SK-N-DZ (cell line): ENCODE measurements at places on chromosomes 7 and 10.

DNA sequence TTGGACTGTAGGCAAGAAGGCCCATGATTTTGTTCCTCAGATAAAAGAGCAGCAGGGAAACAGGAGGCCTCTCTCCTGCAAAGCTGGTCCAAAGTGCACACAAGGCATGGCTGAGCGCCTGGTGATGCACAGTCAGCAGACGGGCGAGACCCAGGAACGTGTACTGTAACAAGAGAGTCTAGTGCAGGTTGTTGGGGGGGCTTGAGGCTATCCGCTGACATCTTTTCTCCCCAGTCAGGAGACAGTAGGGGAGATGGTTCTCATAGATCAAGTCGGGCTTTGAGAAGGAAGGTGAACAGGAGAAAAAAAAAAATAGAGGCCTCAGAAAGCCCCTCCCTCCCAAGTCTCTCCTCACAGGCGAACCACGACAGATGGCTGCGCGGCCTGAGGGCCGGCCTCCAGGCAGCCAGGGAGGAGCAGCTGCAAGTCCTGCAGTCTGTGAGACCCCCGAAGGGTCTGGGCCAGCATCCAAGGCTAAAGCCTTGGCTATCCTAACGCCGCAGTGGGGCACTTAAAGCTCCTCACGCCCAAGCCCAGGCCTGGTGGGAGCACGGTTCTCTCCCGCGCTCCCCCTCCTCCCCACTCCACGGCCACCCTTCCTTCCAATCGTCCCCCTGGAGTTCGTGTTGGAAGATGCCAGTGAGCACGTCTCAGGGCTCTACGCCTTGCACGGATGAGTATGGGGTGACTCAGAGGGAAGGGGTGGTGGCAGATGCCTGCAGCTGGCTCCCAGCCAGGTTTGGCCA, 68.3 kb downstream of the PRKAG2 start:
- peak; percentile 75 for DNase-seq

DNA sequence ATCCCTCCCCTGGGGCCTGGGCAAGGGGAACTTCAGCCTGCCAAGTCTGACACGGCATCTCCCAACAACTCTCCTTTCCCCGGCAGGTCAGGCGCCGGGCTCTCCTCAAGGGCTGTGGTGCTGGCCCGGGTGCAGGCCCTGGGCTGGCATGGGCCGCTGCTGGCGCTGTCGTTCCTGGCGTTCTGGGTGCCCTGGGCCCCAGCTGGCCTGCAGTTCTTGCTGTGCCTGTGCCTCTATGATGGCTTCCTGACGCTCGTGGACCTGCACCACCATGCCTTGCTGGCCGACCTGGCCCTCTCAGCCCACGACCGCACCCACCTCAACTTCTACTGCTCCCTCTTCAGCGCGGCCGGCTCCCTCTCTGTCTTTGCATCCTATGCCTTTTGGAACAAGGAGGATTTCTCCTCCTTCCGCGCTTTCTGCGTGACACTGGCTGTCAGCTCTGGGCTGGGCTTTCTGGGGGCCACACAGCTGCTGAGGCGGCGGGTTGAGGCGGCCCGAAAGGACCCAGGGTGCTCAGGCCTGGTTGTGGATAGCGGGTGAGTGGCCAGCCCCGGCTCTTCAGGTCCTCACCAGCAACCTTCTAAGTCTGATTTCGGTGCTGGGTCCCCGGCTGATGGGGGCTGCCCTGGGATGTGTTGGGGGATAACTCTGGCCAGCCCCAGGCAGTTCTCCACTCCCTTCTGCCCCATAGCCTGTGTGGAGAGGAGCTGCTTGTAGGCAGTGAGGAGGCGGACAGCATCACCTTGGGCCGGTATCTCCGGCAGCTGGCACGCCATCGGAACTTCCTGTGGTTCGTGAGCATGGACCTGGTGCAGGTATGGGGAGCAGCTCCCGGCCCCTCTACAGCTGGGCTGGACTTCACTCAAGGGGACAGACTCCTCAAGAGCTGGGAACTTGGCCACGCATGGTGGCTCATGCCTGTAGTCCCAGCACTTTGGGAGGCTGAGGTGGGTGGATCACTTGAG, 19.5 kb upstream of the C10orf95 start:
- no peak for DNase-seq

DNA sequence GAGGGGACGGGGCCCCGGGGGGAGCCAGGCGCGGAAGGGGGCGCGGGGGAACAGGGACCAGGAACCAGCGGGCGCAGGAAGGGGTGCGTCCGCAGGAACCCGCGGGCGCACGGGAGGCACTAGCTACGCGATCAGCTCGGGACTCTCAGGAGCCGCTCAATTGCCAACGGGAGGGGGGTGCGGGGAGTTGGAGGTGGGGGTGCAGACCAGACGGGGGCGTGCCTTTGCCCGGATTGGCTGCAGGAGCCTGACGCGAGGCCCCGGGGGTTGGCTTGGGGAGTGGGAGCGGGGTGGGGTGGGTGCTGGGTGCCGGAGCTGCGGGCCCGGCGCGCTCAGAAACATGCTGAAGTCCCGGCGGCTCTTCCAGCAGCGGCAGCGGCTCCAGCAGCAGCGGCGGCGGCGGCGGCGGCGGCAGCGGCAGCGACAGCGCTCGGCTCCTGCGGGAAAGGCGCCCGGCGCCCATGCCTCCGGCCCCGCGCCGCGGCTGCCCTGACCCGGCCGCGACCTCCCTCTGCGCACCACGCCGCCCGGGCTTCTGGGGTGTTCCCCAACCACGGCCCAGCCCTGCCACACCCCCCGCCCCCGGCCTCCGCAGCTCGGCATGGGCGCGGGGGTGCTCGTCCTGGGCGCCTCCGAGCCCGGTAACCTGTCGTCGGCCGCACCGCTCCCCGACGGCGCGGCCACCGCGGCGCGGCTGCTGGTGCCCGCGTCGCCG, at the start of gene ADRB1:
Gene ADRB1 (plus strand): TSS at position 335 of the 715 bp plus-strand sequence. CDS start 267 bp downstream, at position 602.
- peak; percentile 28 for DNase-seq

DNA sequence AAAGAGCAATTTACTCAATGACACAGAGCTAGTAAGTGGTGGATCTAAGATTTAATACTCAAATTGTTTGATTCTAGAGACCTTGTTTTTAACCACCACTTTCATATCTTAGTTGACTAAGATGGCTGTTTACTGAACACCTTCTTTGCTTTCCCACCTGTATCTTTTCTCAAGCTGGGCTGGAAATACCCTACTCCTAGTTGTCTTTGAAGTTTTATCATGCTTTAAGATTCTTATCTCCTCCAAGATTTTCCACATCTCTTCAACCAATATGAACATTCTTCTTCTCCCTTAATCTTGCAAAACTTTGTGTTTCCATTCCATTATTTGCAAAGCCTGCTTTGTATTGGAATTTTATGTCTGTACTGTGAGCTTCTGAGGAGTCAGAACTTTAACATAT, 157.9 kb downstream of the NXPH1 start:
- DNase-seq = no peak

DNA sequence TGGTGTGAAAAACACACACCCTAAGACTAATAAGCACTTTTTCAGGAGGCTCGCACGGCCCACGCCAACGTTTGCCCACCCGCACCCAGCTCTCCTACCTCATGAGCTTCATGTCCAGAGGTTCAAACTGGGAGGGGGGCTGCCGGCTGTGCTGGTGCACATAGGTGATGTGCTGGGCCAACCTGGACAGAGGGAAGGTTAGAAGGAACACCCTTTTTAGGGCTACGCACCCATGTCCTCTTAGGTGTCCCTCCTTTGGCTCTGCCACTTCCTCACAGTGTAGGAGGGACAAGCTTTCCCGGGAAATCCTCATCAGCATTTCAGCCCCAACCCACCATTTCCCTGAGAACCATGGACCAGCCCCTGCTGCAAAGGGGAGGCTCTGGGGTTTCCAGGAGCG, 5.9 kb downstream of the MCM7 start:
- no peak for DNase-seq

DNA sequence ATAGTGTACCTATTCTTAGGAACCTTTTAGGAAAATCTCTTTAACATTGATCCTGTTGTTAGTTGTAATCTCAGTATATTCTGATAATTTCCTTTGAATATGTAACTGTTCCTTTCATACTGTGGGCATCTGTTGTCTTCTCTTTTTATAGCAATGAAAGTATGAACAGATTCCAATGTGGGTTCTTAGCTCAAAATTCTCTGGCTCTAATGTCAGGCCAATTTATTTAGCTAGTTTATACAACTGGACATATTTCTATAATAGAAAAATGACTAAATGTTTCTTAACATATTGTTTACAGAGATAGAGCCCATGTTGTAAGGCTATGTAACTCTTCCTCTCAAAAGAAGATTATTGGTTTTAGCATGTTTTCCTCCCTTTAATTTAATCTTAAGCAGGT, 363.2 kb downstream of the AUTS2 start:
- no peak for DNase-seq

- DNase-seq = no peak
These were observed 89.3 kb downstream of the VOPP1 start for GRCh38 chr7:55483046-55483445.

DNA sequence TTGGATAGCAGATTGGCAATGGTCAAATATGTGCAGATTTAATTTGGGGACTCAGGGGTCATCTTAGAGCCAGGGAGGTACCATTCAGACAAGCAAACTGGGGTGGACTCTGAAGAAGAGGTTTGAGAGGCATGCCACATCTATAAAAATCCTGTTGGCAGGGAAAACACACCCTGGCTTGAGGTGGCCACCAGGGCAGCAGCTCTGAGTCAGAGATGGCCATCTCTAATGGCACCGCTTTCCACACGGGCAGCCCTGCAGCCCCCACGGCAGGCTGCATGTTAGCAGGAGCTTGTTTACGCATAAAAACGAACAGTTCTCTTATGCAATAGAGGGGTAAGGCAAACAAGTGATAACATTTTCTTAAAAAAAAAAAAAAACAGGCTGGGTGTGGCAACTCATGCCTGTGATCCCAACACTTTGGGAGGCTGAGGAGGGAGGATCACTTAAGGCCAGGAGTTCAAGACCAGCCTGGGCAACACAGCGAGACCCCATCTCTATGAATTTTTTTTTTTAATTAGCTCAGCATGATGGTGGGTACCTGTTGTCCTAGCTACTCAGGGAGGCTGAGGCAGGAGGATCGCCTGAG, 14.9 kb downstream of the DLG5 start:
- DNase-seq = no peak

- DNase-seq = no peak
These were observed 2.7 kb upstream of the HTRA1 start for GRCh38 chr10:122458693-122459092.

GRCh38 chr7:40604601-40605438, 470.0 kb downstream of the SUGCT start:
- peak; percentile 52 for DNase-seq

- DNase-seq = no peak
These were observed 21.5 kb downstream of the GPRIN2 start for GRCh38 chr10:46534828-46535524.

DNA sequence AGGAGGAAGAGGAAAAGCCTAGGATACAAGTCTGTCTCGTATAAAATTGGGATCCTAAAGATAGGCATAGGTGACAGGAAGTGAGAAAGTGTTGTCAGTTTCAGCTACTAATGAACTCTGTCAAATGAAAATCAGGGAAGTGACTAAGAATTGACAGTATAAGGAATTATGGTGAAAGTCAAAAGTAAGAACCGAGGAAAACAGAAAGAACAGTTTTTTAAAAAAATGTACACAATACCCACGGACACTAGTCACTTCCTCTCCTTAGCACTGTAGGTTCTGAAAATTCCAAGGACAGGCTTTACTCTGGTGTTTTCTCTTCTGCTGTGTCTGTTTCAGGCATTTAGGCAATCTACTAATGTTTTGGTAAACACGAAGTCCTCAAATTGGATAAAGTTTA, 42.3 kb downstream of the ATAD1 start:
- no peak for DNase-seq

DNA sequence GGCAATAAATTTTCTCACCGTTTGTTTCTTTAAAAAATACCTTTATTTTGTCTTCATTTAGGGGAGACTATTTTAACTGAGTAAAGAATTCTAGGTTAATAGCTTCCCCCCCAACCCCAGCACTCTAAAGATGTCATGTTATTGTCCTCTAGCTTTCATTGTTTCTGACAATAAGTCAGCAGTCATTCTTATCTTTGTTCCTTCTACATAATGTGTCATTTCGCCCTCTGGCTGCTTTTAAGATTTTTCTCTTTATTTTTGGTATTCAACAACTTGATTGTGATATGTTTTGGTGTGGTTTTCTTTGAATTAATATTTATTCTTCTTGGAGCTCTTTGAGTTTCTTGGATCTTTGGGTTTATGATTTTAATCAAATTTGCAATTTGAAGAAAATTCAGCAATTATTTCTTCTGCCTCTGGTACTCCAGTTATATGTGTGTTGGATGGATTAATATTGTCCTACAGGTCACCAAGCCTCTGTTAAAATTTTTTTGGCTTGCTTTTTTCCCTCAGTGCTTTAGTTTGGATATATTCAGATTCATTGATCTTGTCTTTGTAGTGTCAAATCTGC, 64.6 kb upstream of the ELN start:
- DNase-seq = no peak

GRCh38 chr10:19862811-19863515, 46.7 kb downstream of the PLXDC2 start:
- peak; percentile 86 for DNase-seq

DNA sequence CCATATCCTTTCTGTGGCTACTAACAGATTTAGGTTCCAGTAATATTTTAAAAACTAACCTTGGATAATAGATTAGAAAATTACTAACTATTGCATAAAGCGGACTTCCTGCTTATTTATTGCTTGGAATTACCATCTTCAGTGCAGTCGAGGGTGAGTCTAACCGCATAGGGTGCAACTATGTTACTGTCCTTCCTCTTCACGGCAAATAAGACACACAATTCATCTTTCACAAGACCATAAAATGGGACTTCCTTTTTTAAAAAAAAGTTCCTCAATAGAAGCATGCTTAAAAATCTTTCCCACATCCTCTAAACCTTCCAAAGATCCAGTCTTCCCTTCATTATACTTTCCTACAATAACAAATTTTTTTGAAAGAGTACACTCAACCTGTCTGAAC, 2.1 kb downstream of the SLC25A40 start:
- DNase-seq = no peak

DNA sequence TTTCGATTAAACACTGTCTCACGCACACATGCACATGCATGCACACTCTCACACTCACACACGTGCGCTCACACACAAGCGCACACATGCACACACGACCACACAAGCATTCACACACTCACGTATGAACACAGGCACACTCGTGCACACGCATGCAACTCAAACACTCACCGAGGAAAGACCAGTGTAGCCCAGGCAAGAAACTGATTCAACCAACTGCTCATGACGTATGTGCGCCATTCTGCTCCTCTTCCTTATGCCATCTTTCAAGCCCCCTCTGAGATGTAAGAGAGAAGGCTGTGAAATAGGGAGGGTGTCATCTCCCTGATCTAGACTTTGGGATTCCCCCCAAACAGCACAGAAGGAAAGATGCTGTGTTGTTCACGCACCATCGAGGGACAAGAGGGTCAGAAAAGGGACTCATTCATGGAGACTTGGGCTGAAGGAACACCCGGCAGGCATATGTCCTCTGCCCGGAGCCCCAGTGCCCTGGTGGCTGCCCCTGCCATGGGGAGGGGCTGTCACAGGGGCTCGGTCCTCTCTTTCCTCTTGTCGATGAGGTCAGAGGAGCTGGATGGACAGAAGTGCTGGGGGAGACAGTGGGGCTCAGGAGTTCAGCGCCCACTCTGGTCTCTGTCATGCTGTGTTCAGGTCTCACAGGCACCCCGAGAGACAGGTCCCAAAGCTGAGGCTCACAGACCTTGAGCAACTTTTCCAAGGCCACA, 130.1 kb upstream of the SHH start:
- no peak for DNase-seq

- DNase-seq = peak; percentile 59
These were observed 143.7 kb upstream of the COL1A2 start for GRCh38 chr7:94250987-94251386.

- no peak for DNase-seq
These were observed 297.4 kb upstream of the GLI3 start for GRCh38 chr7:42534441-42534840.
